ENCODE measurements at places on chromosomes 12 and 14. TPM values are rescaled to one million over a fixed set of nuclear protein-coding genes. Genes with fewer than 3 reads are reported as not detected.

GRCh38 chr14:101602466-101602840 lies 41.2 kb downstream of the DIO3 start:
- no peak overlapping the region for H3K4me3 ChIP-seq
- H3K27ac ChIP-seq, result no peak overlapping the region

DNA sequence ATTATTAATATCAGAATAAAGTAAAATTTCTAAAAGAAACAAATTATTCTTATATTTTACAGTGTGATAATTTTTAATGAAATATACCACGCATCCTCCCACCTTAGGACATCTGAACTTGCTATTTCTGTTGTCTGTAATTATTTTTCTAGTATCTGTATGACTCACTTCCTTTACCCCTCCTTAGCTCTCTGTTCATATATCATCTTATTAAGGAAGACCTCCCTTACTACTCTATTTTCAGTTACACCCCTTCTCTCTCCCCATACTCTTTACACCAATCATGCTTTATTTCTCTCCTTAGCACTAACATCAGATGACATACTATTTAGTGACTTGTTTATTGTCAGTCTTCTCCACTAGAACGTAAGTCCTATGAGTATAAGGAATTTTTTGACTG lies 34.2 kb upstream of the C12orf50 start:
- DNase-seq, result no peak
- H3K27ac ChIP-seq, result no peak overlapping the region
- no peak overlapping the region for H3K4me3 ChIP-seq
- peaks cover 23% of the 10 kb centered on the region for H3K36me3 ChIP-seq
- H3K4me1 ChIP-seq, result no peaks in the 10 kb centered on the region

- DNase-seq, result no peak
- no peak overlapping the region for H3K27ac ChIP-seq
- no peaks in the 10 kb centered on the region for H3K4me1 ChIP-seq
These were observed 291.5 kb upstream of the SRRM4 start for GRCh38 chr12:118689793-118690192.

DNA sequence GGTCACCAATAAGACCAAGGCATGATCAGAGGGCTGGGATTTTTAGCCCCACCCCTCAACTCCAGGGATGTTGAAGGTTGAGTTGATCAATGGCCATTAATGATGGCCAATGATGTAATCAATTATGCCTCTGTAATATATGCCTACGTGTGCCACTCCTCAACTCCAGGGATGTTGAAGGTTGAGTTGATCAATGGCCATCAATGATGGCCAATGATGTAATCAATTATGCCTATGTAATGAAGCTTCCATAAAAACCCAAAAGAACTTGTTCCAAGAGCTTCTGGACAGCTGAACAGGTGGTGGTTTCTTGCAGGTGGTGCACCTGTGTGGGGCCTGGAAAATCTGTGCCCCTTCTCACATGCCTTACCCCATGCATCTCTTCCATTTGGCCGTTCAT lies 33.2 kb downstream of the KLRG1 start:
- peaks cover 5% of the 10 kb centered on the region for H3K36me3 ChIP-seq
- H3K4me3 ChIP-seq, result no peak overlapping the region
- no peak overlapping the region for H3K27ac ChIP-seq
- DNase-seq, result no peak

GRCh38 chr12:122545855-122546254 lies 18.8 kb downstream of the KNTC1 start:
- H3K4me3 ChIP-seq, result no peak overlapping the region
- peaks cover 3% of the 10 kb centered on the region for H3K4me1 ChIP-seq
- H3K27me3 ChIP-seq, result no peaks in the 10 kb centered on the region
- no peak for DNase-seq
- H3K36me3 ChIP-seq, result peaks cover 47% of the 10 kb centered on the region
- H3K27ac ChIP-seq, result no peak overlapping the region

- peaks cover 4% of the 10 kb centered on the region for H3K4me1 ChIP-seq
- no peak for DNase-seq
- H3K36me3 ChIP-seq, result no peaks in the 10 kb centered on the region
These were observed 82.9 kb downstream of the PAPOLA start for GRCh38 chr14:96584907-96585671.

GRCh38 chr12:104533134-104533533 lies 76.4 kb downstream of the CHST11 start:
- no peak for DNase-seq
- H3K4me3 ChIP-seq, result no peak overlapping the region
- H3K27ac ChIP-seq, result no peak overlapping the region

DNA sequence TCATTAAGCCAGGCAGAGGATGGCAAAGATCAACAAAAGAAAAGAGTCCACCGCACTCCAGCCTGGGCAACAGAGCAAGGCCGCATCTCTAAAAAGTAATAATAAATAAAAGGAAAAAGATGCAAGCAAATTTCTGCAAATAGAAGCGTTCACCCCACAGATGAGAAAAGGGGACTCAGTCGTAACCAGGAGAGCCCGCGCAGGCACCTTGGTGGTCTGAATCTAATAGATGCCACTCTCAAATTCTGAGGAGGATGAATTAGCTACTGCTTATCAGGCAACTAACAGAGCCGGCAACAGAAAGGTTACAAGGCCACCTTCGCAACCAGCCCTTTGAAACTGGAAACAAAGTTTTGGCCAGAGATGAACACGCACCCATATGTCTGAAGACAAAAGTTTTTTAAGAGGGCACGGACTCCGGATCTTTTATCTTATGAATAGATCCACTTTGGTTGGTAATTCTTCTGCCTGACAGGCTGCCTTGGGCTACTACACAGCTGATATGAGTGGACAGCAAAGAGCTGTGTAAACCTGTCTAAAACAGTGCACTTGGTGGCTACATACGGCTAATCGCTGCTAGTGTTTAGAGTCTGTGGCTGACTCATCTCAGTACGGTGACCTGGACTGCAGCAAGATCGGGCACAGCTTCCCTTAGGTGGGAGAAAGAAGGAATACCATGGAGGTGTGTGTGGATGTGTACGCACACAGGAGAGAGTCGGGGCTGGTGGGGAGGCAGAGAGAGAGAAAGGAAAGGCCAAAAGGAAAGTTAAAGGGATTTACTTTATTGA lies 32.9 kb upstream of the TTC7B start:
- H3K36me3 ChIP-seq, result no peaks in the 10 kb centered on the region
- H3K27ac ChIP-seq, result no peak overlapping the region
- no peak overlapping the region for H3K4me3 ChIP-seq
- no peaks in the 10 kb centered on the region for H3K27me3 ChIP-seq

- no peaks in the 10 kb centered on the region for H3K36me3 ChIP-seq
- H3K4me1 ChIP-seq, result peaks cover 8% of the 10 kb centered on the region
- H3K27ac ChIP-seq, result no peak overlapping the region
- no peak for DNase-seq
These were observed 117.9 kb upstream of the MED13L start for GRCh38 chr12:116395396-116395795.

- H3K27me3 ChIP-seq, result no peaks in the 10 kb centered on the region
- no peaks in the 10 kb centered on the region for H3K4me1 ChIP-seq
- no peak overlapping the region for H3K4me3 ChIP-seq
- no peaks in the 10 kb centered on the region for H3K36me3 ChIP-seq
- DNase-seq, result no peak
These were observed 157.4 kb upstream of the FOXG1 start for GRCh38 chr14:28608851-28609828.

CCDC198 gene
- not detected for total RNA-seq

SBNO1 gene
- 21.9 TPM for total RNA-seq

TPPP2 gene
- not detected for total RNA-seq

NEDD1 gene
- total RNA-seq, result 28.8 TPM

GLI1 gene
- 0.31 TPM for total RNA-seq

MYO1H gene
- total RNA-seq, result not detected

KCNA5 gene
- not detected for total RNA-seq

ITGB7 gene
- 166 TPM for total RNA-seq

MAPKAPK5 gene
- total RNA-seq, result 63.6 TPM

B4GALNT3 gene
- 1.4 TPM for total RNA-seq

ERBB3 gene
- total RNA-seq, result 0.47 TPM

CRADD gene
- 5.8 TPM for total RNA-seq
